ENCODE measurements at places on chromosomes 1 and 21.

DNA sequence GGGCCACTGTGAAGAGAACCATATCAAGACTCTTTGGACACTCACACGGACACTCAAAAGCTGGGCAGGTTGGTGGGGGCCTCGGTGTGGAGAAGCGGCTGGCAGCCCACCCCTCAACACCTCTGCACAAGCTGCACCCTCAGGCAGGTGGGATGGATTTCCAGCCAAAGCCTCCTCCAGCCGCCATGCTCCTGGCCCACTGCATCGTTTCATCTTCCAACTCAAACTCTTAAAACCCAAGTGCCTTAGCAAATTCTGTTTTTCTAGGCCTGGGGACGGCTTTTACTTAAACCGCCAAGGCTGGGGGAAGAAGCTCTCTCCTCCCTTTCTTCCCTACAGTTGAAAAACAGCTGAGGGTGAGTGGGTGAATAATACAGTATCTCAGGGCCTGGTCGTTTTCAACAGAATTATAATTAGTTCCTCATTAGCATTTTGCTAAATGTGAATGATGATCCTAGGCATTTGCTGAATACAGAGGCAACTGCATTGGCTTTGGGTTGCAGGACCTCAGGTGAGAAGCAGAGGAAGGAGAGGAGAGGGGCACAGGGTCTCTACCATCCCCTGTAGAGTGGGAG, 36.3 kb upstream of the TDRD10 start:
- DNase-seq = no peak

DNA sequence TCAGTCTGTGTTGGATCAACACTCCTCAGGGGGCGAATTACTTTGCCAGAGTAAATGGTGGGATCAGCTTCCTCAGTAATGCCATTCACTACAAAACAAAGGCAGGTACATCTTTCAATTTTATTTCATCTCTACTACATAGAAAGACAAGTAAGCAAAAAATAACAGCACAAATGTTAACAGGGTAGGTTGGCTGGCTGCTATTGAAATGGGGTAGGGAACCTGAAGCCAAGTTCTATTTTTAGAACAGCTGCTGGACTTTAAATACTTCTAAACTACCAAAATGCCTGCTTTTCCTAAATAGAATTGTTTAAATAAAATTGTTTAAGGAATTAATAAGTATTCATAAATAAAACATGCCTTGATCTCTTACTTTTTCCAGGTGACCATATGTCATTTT, 7.3 kb upstream of the NRAS start:
- no peak for DNase-seq

DNA sequence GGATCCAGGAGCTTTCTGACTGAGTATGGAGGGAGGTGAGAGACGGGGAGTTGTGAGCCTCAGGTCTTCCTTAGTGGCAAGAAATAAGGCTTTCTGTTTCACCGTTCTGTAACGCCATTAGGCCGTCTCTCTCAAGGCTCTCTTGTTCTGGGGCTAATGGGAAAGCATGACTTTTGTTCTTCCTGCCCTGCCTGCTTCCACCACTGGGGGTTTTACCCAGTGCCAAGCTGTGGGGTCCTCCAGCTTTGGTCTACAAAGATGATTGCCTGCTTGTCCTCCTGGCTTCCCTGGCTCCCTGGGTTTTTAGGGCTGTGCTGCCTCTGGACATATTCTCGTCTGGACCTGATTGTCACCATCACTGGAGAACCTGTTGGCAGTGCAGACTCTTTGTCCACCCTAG, 74.8 kb upstream of the TINAGL1 start:
- no peak for DNase-seq

GRCh38 chr1:23198373-23198772, 18.9 kb downstream of the HTR1D start:
- no peak for DNase-seq

- no peak for DNase-seq
Observed at GRCh38 chr1:178011465-178011828, 41.6 kb upstream of the SEC16B start.

DNA sequence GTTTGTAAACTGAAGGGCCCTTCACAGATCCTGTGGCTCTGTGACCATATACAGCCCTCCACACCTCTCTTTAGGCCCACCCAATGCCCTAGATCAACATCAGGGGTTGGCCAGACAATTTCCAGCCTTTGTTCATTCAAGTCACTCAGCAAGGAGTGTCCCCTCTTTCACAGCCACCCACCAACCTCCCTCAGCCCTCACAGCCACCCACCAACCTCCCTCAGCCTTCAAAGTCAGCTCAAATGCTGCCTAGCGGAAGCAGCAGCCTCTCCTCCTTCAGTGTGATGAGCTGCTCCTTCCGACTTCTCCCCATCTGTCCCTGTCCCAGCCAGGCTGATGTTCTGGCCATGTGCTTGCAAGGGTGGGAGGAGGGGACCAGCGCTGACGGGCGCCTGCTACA, 71.4 kb downstream of the DMRTB1 start:
- DNase-seq = no peak

GRCh38 chr1:154935749-154936554, 567 bp downstream of the PMVK start:
- peak; percentile 47 for DNase-seq

GRCh38 chr1:17935230-17935629, 172.4 kb upstream of the IGSF21 start:
- no peak for DNase-seq

DNA sequence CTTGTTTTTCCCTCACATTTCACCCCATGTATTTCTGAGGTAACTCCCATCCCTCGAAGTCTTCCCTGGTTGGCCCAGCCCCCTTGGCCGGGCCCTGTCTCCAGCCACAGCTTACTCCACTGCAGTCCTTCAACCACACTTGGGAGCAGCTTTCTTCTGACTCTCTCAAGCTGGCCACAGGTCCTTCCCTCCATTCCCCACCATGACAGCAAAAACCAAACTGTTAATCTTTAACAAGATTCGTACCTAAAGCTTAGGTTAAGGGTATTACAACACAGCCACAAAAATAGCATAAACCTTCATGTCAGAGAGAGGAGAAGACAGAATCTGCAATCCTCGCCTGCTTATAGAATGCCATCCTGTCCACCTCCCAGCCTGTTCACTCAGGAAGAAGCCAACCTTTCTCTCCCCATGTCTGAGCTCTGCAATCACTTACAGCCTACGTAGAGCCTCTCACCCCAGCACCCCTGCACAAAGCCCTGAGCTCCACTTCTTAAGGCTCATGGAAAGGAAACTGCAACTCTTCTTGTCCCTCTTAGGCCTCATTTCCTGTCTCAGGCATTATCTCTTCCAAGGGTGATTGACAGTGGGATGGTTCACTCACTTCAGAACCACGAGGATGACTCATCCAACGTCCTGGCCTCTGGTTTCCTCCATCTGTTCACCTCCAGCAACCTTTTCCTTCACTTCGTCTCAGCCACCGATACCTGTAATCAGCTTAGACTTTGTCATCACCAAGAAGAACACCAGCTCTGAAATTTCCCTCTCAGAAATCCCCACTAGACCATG, 72.8 kb downstream of the CD2 start:
- peak; percentile 74 for DNase-seq

DNA sequence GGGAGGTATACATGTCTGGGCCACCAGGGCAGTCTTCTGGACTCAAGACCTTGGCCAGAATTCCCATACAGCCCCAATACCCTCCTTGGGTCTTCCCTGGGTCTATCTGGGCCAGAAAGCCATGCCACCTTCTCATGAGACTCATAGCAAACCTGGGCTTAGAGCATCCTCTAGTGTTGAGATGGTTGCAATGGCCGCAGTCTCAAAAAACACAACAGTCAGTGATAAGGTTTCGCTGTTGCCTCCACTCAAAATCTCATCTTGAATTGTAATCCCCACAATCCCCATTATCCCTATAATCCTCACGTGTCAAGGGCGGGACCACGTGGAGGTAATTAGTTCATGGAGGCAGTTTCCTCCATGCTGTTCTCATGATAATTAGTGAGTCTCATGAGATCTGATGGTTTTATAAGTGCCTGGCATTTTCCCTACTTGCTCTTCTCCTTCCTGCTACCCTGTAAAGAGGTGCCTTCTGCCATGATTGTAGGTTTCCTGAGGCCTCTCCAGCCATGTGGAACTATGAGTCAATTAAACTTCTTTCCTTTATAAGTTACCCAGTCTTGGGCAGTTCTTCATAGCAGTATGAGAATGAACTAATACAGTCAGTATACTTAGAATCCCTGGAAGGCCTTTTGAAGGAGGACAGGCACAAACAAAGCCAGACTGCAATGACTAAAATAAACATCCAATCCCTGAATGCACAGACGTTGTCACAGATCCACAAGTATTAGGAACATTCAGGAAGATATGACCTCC, 77.0 kb downstream of the CTH start:
- DNase-seq = no peak

- DNase-seq = no peak
Observed at GRCh38 chr1:183063349-183063748, 40.1 kb downstream of the LAMC1 start.

DNA sequence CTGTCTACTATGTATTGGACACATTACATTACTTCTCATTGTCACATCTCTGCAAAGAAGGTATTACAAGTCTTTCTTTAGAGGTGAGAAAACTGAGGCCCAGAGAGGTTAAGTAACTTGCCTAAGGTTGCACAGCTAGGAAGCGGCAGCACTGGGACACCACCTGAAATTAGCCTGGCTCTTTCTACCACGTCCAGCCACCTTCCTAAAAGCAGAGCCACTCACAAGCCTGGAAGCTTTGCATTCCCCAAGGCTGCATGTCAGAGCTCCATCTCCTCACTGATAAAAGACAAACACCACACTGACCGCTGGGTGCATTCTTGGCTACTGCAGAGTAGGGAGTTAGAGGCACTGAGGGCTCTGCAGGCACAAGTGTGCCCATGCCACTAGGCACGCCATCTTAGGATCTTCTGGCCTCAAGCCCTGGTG, 2.4 kb downstream of the CD247 start:
- no peak for DNase-seq

- no peak for DNase-seq
Observed at GRCh38 chr1:246794828-246795671, 70.8 kb downstream of the SCCPDH start.

DNA sequence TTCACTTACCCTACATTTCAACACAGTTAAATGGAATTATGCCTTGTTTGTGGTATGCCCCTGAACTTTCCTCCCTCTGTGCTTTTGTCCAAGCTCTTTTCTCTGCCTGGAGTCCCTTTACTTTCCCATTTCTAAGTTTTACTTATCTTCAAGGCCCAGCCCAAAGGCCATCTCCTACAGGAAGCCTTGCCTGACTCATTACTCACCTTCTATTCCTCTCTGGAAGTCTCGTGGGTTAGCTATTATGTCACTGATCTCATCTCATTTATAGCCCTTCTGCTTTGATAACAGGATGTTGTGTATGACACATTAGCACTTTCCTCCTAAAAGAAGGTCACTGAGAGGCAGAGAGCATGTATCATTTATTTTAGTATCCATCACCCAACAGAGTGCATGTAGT, 78.8 kb upstream of the CD1D start:
- DNase-seq = no peak

DNA sequence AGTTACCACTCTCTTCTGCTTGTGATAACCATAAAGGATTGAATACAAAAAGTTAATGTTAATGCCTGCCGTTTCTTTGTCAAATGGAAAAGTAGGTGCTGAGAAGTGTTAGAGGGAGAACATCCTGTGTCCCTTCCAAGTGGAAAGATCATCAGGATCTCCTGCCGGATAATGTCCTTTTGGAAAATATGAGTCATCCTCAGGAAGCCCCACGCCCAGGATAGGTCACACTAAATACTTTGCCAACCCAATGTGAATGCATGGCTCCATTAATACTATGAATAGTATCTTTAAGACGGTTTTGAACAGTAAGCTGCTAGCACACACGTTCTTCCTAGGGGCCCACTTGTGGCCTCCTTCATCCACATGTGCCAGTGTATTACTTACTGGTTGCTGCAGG, 279.5 kb downstream of the ZNF326 start:
- no peak for DNase-seq

GRCh38 chr1:101139821-101140718, 96.7 kb upstream of the S1PR1 start:
- DNase-seq = no peak

GRCh38 chr1:45612941-45613579, 10.8 kb downstream of the CCDC17 start:
- no peak for DNase-seq

GRCh38 chr1:206471415-206471801, 1.1 kb downstream of the IKBKE start:
- DNase-seq = no peak

GRCh38 chr1:172041742-172042141, 200.4 kb downstream of the DNM3 start:
- DNase-seq = no peak

DNA sequence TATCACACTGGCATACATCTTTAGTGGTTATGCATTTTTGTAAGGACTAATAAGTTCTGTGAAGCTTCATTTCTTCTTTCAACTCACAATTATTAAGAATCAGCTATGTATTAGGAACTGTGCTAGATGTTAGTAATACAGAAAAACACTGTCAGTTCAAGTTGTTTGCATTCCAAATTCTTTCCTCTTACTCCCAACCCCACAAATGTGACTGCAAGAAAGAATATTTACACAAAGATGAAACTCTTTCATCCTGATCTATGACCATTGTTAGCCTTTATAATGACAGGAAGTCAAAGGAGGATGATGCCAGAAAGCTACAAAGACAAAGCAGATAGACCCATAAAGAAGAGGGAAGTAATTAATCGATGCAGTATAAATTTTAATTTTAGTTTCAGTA, 21.0 kb upstream of the GADD45A start:
- DNase-seq = no peak

GRCh38 chr1:97196825-97197516, 475.4 kb downstream of the PTBP2 start:
- DNase-seq = no peak

DNA sequence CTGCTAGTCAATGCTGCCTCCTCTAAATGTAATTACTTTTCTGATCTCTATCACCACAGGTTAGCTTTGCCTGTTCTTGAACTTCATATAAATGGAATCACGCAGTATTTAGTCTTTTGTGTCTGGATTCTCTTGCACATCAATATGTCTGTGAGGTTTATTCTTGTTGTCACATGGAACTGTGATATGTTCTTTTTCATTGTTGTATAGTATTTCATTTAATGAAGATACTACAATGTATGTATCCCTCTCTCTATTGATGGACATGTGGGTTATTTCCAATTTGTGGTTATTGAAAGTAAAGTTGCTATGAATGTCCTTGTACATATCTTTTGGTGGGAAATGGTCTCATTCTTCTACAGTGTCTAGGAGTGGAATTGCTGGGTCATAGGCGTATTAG, 16.7 kb upstream of the PADI1 start:
- DNase-seq = no peak

GRCh38 chr1:43270421-43271095, 775 bp downstream of the TMEM125 start:
- DNase-seq = no peak

DNA sequence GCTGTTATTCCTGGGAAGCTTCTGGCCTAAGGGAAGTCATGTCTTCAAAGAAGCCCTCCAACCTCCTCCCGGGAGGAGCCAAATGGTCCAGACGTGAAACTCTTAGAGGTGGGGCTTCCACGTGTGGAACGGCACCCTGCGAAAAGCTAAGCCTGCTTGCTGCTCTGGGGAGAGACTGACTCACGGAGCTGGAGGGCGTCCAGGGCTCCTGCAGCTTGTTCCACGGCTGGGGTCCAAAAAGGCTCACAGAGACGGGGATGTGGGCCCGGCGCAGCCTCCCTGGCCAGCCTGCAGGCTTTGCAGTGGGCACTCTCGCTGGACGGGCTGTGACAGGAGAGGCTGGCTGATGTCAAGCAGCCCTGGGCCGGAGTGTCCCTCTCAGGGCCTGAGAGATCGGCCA, 105.1 kb downstream of the COLGALT2 start:
- DNase-seq = no peak
